ENCODE measurements at places on chromosomes 1 and 21.

DNA sequence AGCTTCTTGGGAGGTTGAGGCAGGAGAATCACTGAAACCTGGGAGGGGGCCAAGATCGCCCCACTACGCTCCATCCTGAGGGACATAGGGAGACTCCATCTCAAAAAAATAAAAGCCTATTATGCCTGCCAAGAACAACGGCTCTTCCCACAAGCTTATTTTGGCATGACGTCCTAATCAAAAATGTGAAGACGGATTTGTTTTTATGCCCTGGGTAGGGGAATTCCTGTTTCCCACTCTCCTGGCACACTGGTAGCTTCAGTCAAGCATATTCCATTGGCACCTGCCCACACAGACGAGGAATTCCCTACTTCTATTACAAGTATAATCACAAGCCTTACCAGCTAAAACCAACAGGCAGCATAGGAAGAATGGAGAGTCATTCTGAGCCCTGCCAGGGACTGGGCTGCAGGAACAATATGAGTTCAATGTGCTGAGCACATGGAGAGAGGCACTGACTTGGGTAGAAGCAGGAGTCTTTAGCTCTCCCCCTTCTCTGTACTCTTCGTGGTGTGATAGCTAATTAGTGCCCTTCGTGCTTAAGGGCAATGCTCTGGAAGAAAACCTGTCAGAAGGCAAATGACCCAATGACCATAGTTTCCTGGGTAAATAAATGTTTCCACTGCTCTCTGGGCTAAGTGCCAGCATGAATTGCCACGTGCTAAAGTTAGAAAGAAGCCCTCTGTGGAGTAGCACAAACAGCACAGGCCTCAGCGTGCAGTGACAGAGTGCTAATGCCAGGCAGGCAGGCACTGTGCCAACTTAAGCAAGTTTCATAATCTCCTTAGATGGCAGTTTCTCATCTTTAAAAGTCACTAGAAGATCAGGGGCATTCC, 16.8 kb downstream of the TNFSF4 start:
- no peaks in the 10 kb centered on the region for H3K4me1 ChIP-seq
- no peak overlapping the region for H3K4me3 ChIP-seq
- no peak overlapping the region for H3K27ac ChIP-seq
- no peaks in the 10 kb centered on the region for H3K27me3 ChIP-seq
- DNase-seq, result peak; percentile 63
- no peaks in the 10 kb centered on the region for H3K36me3 ChIP-seq

DNA sequence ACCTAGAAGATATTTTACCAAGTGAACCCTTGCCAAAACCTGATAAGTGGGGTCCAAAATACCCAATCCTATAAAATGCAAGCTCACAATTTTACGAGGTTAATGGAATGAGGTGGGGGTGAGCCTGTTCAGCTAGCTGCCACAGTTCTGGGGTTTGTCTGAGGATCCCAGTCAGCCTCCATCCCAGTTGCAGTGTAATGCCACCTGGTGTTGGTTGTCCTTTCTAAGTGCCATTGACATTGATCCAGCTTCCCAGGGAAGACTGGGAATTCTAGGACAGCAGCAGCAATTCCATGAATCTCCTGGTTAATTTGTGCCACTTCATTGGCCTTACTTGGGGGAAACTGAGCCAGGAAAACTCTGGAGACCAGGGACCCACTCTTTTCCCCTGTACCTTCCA, 298.3 kb downstream of the RWDD3 start:
- no peaks in the 10 kb centered on the region for H3K27me3 ChIP-seq
- H3K4me3 ChIP-seq, result no peak overlapping the region
- no peak for DNase-seq
- no peaks in the 10 kb centered on the region for H3K4me1 ChIP-seq

- no peak for DNase-seq
- no peaks in the 10 kb centered on the region for H3K4me1 ChIP-seq
- no peak overlapping the region for H3K27ac ChIP-seq
- no peaks in the 10 kb centered on the region for H3K36me3 ChIP-seq
- H3K4me3 ChIP-seq, result no peak overlapping the region
- peaks cover 4% of the 10 kb centered on the region for H3K27me3 ChIP-seq
Observed at GRCh38 chr1:205991237-205991636, 12.0 kb downstream of the RAB7B start.

- no peaks in the 10 kb centered on the region for H3K36me3 ChIP-seq
- no peak overlapping the region for H3K27ac ChIP-seq
- H3K4me1 ChIP-seq, result peaks cover 5% of the 10 kb centered on the region
- H3K27me3 ChIP-seq, result no peaks in the 10 kb centered on the region
- DNase-seq, result no peak
Observed at GRCh38 chr1:169584483-169585144, 1.7 kb downstream of the F5 start.

- H3K4me1 ChIP-seq, result no peaks in the 10 kb centered on the region
- H3K36me3 ChIP-seq, result no peaks in the 10 kb centered on the region
- H3K27me3 ChIP-seq, result 0 out of 2 replicates have a peak, but pooled peaks cover 3% of the 10 kb centered on the region
- no peak for DNase-seq
Observed at GRCh38 chr1:231597971-231598370, 28.6 kb upstream of the DISC1 start.

DNA sequence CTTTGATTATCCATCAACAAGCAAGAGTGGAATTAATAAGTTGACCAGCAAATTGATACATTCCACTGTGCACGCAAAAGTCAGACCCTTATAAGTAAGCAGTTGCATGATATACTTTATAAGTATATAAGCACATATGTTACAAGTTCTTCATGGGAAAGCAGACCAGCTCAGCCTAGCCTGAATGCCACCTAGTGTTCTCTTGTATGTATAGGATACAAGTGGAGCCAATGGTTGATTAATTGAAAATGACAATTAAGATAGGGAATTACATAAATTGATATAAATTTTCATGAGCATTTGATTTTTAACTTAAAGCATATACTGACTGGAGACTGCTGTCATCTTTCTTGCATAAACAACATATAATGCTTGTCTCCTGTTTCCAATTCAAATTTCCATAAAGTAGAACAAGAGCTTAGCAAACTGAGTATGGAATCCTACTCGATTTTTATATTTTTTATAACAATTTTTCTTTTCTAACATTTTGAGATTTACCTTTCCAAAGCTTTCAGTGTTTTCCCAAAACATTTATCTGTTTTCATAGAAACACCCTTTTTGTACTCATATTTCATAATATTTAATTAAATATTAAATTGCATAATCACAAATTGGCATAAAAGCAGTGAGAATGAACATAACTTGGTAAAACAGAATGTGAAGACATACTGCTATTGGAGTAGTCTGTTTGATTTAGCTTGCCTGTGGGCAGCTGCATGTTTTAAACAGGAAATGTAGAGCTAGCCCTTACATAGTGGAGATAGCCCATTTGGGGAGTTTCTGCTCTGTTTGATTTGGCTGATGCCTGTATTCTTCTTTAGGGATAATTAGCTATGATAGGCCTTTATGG, 62.8 kb downstream of the MAGI3 start:
- no peaks in the 10 kb centered on the region for H3K27me3 ChIP-seq
- no peaks in the 10 kb centered on the region for H3K36me3 ChIP-seq
- H3K4me3 ChIP-seq, result no peak overlapping the region
- H3K27ac ChIP-seq, result no peak overlapping the region
- no peaks in the 10 kb centered on the region for H3K4me1 ChIP-seq
- DNase-seq, result no peak

GRCh38 chr1:86375688-86376087, 20.4 kb downstream of the ODF2L start:
- no peak overlapping the region for H3K4me3 ChIP-seq
- no peaks in the 10 kb centered on the region for H3K36me3 ChIP-seq
- no peak for DNase-seq
- no peak overlapping the region for H3K27ac ChIP-seq
- H3K27me3 ChIP-seq, result no peaks in the 10 kb centered on the region

GRCh38 chr1:61640531-61641530, 84.1 kb downstream of the TM2D1 start:
- H3K27me3 ChIP-seq, result no peaks in the 10 kb centered on the region
- H3K4me3 ChIP-seq, result no peak overlapping the region
- H3K36me3 ChIP-seq, result no peaks in the 10 kb centered on the region

GRCh38 chr1:119330466-119331189, 38.0 kb upstream of the HAO2 start:
- H3K36me3 ChIP-seq, result no peaks in the 10 kb centered on the region
- no peak overlapping the region for H3K4me3 ChIP-seq
- H3K27ac ChIP-seq, result no peak overlapping the region
